ENCODE measurements at places on chromosomes 3 and 15. TPM values are rescaled to one million over a fixed set of nuclear protein-coding genes. Genes with fewer than 3 reads are reported as not detected.

PLCH1 gene
- total RNA-seq, result 0.50 TPM

GRCh38 chr15:43165801-43166325 lies 19.3 kb upstream of the CCNDBP1 start:
- DNase-seq, result no peak

GRCh38 chr3:159787178-159787574 lies 201.5 kb upstream of the IL12A start:
- DNase-seq, result peak; percentile 76

TEX55 gene
- not detected for total RNA-seq

- DNase-seq, result no peak
Observed at GRCh38 chr15:69104050-69104750, 56.2 kb upstream of the GLCE start.

GRCh38 chr3:53583161-53583690 lies 88.8 kb downstream of the CACNA1D start:
- no peak for DNase-seq

CD200 gene
- total RNA-seq, result not detected

POPDC2 gene
- total RNA-seq, result not detected

DNA sequence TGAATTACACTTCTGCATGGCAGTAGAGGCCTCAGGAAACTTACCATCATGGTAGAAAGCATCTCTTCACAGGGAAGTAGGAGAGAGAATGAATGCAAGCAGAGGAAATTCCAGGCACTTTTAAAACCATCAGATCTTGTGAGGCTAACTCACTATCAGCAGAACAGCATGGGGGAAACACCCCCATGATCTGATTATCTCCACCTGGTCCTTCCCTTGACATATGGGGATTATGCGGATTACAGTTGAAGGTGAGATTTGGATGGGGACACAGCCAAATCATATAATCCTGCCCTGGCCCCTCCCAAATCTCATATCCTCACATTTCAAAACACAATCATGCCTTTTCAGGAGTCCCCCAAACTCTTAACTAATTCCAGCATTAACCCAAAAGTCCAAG lies 691.1 kb downstream of the SI start:
- no peak for DNase-seq

- DNase-seq, result no peak
Observed at GRCh38 chr3:146403792-146404191, 65.6 kb downstream of the PLSCR2 start.

- DNase-seq, result no peak
Observed at GRCh38 chr3:187759601-187760000, 14.3 kb upstream of the BCL6 start.

CAMKV gene
- not detected for total RNA-seq

CYP11A1 gene
- total RNA-seq, result not detected

CILP gene
- total RNA-seq, result not detected

DNA sequence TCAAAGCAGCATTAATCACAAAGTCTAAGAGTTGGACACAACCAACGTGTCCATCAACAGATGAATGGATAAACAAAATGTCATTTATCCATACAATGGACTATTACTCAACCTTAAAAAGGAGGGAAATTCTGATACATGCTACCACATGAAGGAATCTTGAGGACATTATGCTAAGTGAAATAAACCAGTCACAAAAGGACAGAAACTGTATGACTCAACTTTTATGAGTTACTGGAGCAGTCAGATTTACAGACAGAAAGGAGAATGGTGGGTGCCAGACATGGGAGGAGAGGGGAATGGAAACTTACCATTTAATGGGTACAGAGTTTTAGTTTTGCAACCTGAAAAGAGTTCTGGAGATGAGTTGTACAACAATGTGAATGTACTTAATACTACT lies 43.0 kb upstream of the SEC13 start:
- no peak for DNase-seq

GRCh38 chr3:117790235-117790987 lies 1080.8 kb downstream of the TUSC7 start:
- no peak for DNase-seq

- DNase-seq, result no peak
Observed at GRCh38 chr3:187587076-187587475, 83.1 kb downstream of the SST start.

IMPG2 gene
- not detected for total RNA-seq

DNA sequence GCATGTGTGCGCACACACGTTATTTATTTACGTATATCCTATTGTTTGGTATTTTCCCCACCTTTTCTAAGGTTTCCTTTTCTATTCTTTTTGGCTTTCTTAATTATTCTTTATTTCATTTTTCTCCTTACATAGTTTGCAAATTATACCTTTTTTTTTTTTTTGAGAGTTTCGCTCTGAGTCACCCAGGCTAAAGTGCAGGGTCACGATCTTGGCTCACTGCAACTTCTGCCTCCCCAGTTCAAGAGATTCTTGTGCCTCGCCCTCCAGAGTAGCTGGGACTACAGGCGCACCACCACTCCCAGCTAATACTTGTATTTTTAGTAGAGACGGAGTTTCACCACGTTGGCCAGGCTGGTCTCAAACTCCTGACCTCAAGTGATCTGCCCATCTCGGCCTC lies 20.0 kb upstream of the CILP start:
- DNase-seq, result no peak

ADAMTS9 gene
- 0.90 TPM for total RNA-seq

DNA sequence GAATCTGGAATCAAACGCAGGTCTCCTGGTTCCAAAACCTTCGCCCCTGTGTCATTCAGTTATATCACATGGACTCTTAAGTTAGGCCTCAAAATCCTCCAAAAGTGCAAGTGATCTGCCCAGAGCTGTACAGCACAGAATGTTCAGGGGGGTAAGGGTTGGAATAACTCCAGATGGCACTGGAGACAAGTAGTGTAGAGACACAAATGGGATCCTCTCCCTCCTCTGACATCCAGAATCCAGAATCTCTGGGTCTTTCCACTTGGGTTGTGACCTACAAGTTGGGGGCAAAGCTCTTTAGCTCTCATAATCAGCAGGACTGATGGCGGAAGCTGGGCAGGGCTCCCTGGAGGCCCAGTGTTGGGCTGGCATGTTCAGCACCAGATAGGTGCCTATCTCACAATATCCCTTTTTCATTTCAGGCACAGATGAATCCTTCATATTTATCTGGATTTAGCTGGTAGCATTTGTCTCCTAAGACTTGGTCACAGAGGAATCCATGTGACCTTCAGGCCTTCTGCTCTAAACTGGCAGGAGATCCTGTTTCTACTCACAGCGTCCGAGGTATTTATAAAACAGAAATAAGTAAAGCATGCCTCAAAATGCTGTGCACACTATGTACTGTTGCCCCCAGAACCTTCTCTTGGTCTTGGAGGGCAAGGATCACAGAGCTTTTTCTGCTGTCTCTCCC lies 15.4 kb downstream of the ABHD2 start:
- no peak for DNase-seq

GRCh38 chr3:8777201-8777977 lies 8.0 kb upstream of the OXTR start:
- DNase-seq, result no peak

- DNase-seq, result peak; percentile 84
Observed at GRCh38 chr3:156751461-156752025, 74.6 kb upstream of the LEKR1 start.

- no peak for DNase-seq
Observed at GRCh38 chr3:183541738-183542137, 13.8 kb downstream of the KLHL6 start.

DNA sequence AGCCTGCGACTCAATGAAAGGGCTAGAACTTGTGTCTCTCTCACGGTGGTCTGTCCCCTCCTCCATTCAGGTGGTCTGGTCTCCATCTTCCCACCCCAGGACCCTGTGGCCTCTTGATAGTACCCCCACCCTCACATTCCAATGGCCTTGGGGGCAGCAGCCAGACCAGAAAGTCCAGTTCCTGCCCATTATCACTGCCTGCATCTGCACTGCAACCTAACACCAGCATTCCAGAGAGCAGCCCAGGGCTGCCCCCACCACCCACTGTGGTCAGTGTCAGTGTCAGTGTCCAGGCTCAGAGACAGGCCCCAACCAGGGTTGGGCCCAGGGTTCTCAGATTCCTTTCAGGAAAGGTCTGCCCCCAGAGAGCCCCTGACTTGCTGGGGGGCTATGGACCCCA lies 12.6 kb downstream of the IGDCC3 start:
- DNase-seq, result no peak

DNA sequence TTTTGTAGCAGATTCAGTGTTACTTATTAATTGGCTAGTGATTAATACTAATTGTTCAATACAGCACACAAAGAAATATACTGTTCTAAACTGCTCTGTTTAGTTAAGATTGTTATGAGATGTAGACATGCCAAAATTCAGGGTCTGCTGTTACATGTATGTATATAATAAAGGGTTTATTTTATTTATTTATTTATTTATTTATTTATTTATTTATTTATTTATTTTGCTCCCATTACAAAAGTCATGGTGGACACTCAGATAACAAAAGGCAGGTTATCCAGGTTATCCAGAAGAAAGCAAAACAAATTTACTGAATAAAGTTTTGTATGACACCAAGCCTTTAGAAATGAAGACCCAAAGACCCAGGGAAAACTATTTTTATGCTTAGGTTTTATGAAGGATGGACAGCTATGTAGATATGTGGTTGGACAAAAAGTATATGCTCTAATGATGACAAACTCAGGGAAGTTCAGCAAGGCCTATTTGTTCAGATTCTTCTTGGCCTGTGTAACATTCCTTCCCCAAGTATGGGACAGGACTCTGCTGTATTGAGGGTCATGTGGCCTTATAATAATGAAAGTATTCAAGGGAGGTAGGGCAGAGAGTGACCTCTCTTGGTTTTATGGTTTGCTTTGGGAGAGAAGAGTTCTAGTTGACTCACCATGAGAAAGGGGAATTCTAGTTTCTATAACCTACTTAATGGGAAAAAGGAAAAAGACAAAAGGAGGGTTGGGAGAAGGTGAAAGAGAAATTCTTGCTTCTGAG lies 1056.8 kb downstream of the ROBO2 start:
- no peak for DNase-seq

DNA sequence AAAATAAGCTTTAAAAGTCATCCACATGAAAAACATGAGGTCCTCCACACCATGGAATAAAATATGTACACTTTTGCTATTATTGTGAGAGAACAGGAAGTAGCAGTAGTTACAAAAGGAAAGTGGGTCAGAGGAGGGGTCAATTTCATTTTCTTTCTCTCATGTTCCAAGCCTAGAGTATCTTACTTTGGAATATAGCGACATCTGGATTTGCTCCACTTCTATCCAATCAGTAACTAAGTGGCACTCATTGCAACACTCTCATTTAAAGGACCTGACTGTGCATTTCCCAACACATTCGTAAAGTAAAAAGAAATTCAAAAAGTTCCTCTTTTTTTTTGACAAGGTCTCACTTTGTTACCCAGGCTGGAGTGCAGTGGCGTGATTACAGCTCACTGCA lies 637.3 kb downstream of the TUSC7 start:
- no peak for DNase-seq

GRCh38 chr3:112579232-112579631 lies 17.4 kb downstream of the SLC35A5 start:
- DNase-seq, result no peak

CFAP91 gene
- total RNA-seq, result 2.2 TPM

GASK1A gene
- total RNA-seq, result not detected

CCR9 gene
- not detected for total RNA-seq

- DNase-seq, result no peak
Observed at GRCh38 chr3:182420741-182421140, 372.6 kb upstream of the ATP11B start.

NCEH1 gene
- total RNA-seq, result 23.8 TPM

LRRC34 gene
- not detected for total RNA-seq

DNA sequence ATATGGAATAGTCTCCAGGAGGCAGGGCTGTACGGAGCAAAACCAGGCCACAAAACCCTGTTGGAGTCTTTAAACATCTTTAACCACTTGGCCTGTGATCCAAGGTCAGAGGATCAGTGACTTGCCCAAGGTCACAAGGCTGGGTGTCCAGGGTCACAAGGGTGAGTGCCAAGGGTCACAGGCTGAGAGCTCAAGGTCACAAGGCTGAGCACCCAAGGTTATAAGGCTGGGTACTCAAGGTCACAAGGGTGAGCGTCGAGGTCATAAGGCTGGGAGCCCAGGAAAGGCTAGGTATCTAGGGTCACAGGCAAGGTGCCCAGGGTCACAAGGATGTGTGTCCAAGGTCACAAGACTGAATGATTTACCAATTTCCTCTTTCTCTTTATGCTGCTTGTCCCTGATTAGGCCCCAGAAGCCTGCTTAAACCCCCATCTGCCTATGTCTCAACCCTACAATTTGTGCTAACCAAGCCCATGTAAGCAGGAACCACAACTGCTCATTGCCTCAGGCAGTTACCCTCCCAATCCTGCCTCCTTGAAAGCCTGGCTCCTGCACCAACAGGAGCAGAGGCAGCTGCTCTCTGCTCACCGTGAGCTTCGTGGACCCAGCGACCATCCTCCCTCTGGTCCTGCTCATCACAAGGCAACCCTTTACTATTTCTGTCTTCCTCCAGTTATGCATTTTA lies 51.5 kb downstream of the MGLL start:
- no peak for DNase-seq

- no peak for DNase-seq
Observed at GRCh38 chr15:83881156-83881555, 227.2 kb downstream of the ADAMTSL3 start.

GRCh38 chr3:65438612-65439011 lies 600.1 kb downstream of the MAGI1 start:
- DNase-seq, result no peak

CACNA1D gene
- 0.05 TPM for total RNA-seq

DNA sequence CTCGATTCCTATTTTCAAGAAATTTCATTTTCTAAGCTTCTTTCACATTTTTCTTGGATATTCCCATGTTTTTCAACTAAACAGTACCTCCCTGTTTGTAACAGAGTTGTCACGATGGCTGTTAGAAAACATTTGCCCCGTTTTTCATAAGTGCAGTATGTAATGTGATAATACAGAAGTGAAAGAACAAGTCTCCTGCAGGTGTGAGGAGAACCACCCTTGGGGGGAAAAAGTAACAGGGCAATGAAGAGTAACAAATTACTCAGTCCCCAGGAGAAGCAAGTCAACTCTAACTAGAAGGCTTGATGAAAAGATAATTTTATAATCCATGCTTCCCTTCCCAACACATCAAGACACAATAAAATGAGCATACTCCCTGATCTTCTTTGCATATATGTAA lies 493.3 kb downstream of the FOXP1 start:
- DNase-seq, result no peak

DNA sequence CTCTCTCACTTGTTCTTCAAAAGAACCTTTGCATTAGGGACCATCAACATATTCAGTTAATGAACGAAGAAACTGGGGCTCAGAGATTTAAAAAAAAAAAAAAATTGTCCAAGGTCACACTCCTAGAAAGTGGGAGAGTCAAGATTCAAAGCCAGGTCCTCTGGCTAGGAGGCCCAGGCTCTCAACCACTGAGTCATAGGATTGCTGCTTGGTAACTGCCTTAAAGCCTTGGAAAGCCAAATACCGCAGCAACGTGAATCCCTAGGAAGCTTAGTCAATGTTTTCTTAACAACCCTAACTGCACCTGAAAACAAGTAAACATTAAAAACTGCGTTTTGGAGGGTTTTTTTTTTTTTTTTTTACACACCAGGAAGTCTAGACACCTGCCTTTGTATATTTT lies 156.8 kb downstream of the WNT5A start:
- DNase-seq, result peak; percentile 93

DNA sequence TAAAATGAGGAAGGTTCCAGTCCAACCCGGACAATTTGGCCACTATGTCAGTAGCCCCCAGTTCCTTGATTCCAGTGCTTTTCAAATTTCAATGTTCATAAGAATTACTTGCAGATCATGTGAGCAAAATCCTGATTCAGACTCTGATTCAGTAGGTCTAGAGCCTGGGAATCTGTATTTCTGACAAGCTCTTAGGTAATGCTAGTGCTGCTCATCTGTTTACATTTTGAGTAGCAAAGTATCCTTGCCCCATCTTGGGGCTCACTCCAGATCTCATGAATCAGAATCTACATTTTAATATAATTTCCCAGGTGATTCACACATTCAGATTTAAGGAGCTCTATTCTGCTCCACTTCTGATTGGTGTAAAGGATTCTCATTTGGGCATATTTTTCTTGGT lies 142.0 kb downstream of the NAALADL2 start:
- no peak for DNase-seq

Data from A172 (cell line).